ENCODE measurements at places on chromosomes 5 and 9. TPM values are rescaled to one million over a fixed set of nuclear protein-coding genes. Genes with fewer than 3 reads are reported as not detected.

GRCh38 chr5:179281694-179282093 is 63.6 kb downstream of the ADAMTS2 start:
- no peak for DNase-seq

- no peak for DNase-seq
Measured at GRCh38 chr5:38258042-38258318, 379 bp upstream of the EGFLAM start.

Gene HSPB3
- not detected for total RNA-seq

Gene PRELID2
- total RNA-seq: 22.4 TPM

Gene GCNT4
- 3.3 TPM for total RNA-seq

DNA sequence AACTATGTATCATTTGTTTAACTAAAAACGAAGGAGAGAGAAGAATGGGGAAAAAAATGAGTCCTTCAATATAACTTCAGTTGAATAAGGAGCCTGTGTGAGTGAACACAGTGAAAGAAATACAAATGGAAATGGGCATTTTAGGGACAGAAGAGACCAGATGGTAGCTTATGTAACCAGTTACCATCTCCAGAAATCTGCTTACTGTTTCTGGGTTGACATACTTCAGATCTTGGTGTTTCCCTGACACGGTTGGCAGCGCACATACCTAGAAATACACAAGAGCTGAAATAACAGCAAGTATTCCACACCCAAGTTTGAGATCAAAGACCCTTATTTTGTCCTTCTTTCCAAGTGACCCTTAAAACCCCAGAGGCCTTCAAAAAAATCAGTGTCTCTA is 14.9 kb upstream of the GFRA3 start:
- no peak for DNase-seq

DNA sequence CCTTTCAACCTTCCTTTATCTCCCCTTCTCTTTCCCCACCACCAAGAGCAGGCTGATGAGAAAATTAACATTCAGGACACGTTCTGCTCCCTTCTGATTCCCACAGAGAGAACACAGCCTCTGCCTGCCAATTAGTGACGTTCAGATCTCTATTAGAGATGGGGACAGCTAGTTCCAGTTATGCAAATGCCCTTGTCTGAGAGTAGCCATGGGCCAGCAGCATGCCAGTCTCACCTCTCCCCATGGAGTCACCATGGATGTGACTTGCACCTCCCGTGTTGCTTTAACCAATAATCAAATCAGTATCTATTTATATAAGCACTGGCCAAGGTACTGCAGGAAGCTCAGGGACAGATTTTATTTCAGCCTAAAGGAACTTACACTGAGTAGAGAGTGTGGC is 61.3 kb downstream of the KCNIP1 start:
- DNase-seq: no peak
